ENCODE measurements at places on chromosomes 1 and 21. TPM values are rescaled to one million over a fixed set of nuclear protein-coding genes. Genes with fewer than 3 reads are reported as not detected.

FMO2 gene
- 69.4 TPM for total RNA-seq

SYCP1 gene
- not detected for total RNA-seq

SELL gene
- 11.9 TPM for total RNA-seq

OR10J5 gene
- not detected for total RNA-seq

BRWD1 gene
- 104 TPM for total RNA-seq

FHL3 gene
- total RNA-seq: 38.3 TPM

KRTAP19-1 gene
- not detected for total RNA-seq

RUNX3 gene
- total RNA-seq: 3.3 TPM
